ENCODE measurements at places on chromosomes 3 and 15.
A peak's percentile ranks its signal among the peaks of the same experiment; 100 is the strongest.

GRCh38 chr15:96307856-96308394 is 22.6 kb upstream of the NR2F2 start:
- DNase-seq = no peak

DNA sequence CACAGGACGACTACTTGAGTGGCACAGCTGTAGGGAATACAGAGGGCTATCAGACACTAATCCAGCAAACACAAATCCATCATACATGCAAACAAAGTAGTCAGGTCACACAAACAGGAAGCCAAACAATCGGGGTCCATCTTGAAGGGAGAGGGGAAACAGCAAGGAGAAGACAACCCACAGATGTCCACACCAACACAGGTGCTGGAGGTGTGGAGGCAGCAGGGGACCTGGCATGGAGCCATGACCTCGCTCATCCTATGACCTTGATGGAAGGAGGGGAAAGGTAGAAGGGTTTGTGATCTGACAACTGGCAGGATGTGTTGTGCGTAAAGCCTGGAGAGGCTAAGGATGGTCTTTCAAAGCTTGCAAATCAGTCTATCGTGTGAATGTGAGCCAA is 39.9 kb upstream of the SKOR1 start:
- DNase-seq = no peak

- DNase-seq = no peak
These were observed 15.0 kb downstream of the STIMATE start for GRCh38 chr3:52882377-52882776.

DNA sequence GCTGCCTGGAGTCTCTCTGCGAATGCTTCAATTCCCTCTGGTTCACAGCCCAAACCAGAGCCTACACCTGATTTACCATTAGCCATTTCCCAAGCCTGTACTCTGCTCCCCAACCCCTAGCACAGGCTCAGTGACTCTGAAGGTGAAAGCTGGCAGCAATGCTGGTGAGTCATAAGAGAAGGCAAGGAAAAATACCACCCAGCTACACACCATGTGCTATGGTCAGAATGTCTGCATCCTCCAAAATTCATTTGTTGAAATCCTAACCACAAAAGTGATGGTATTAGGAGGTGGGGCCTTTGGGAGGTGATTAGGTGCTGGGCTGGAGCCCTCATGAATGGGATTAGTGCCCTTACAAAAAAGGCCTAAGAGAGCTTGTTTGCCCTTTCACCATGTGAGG is 117.1 kb upstream of the TJP1 start:
- no peak for DNase-seq

- DNase-seq = no peak
These were observed 52.4 kb downstream of the PSMD6 start for GRCh38 chr3:63970631-63971475.

DNA sequence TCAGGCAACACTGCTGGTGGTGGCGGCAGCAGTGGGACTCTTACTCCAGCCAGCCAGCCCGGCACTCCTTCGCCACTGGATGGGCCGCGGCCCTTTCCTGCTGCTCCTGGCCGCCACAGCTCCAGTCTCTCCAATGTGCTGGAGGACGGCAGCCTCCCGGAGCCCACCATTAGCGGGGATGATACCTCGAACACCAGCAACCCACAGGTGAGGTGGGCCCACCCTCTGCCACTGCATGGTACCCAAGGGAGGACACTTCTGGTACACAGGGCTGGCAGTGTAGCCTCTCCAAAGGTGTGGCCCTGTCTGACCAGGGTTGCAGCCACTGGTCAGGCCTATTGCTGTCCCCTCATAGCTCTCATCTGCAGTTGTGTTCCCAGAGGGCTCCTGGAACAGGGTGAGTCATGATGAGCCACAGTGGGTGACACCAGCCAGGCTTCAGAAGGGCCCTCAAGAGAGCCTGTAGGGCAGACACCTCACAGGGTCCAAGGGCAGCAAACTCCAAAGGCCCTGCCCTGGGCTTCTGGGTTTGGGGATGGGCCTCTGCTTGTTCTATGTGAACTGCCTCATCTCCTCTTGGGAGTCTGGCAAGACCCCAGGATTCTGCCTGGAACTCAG is 20.8 kb downstream of the NBEAL2 start:
- DNase-seq = no peak

- peak; percentile 29 for DNase-seq
These were observed 42.9 kb upstream of the PLCL2 start for GRCh38 chr3:16841904-16842271.

DNA sequence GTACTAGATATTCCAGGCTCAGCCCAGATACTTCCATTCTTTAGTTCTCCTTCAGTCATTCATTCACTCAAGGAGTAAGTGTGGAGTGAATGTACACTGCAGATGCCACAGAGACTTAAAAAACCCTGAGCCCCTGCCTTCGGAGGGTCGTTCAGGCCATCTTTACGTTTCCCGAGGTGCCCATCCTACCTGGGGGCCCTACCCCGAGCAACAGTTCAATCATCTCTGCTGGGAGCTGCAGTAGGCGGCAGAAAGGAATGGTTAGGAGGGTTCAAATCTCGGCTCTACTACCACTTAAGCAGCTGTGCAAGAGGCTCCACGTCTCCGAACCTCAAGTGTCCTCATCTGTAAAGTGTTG is 613 bp downstream of the SEC13 start:
- no peak for DNase-seq

DNA sequence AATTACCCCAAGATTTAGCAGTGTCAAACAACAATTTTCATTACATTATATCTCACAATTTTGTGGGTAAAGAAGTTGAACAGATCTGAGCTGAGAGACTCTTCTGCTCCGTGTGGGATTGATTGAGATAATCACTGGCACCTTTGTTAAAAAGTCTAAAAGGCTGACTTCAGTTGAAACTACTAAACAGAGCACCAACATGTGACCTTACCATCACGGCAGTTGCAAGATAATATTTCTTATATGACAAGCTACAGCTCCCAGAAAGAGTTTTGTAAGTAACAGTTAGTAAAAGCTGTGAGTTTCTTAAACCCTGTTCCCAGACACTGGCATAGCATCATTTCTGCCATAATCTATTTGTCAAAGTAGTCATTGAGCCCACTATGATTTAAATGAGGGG is 25.0 kb downstream of the CGGBP1 start:
- no peak for DNase-seq

GRCh38 chr15:73153024-73153423 is 100.8 kb downstream of the NEO1 start:
- no peak for DNase-seq

DNA sequence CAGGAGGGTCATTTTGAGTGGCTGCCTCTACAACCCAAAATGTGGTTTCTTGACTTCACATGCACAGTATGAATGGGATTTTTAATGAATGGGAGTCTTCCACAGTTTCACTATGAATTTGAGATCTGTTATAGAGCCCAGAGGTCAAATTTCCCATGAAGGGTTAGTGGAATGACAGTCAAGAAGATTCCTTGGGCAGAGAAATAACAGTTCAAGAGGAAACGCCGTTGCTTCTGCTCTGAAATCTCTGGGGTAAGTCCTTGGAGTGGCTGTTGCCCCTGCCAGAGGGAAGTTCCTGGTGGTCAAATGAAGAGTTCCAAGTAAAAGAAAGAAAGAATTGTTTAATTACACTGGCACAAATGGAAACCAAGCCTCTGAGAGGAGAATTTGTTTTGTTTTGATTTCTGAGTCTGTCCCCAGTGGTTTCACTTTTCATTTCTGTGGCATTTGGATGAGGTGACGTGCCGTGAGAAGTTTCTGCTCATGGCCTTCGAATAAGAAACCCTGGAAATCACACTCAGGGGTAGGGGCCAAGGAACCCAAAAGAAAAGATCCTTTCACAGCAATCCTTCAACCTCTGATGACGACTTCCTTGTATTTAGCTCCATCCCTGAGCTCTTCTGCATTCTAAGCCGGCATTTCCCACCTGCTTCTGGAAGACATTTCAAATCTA is 77.5 kb upstream of the IL12A start:
- DNase-seq = no peak

DNA sequence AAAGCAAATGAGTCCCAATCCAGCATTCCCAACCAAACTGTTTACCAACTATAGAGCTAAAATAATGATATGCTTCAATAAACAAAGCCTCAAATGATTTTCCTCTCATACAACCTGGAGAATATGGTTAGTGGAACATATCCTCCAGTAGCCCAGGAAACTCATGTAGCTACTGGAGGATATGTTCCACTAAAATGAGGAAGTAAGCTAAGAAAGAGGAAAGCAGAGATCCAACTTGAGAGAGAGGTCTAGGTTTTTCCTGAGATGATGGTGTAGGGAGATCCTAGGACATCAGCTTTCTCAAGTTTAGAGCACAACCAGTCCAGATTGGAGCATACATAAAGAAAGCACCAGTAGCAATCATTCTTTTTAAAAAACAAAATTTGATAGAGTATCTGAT is 44.6 kb upstream of the SLC4A7 start:
- DNase-seq = no peak

- DNase-seq = no peak
These were observed 302.1 kb upstream of the SGO1 start for GRCh38 chr3:20488151-20488550.
